ENCODE measurements at places on chromosomes 12 and 14.

DNA sequence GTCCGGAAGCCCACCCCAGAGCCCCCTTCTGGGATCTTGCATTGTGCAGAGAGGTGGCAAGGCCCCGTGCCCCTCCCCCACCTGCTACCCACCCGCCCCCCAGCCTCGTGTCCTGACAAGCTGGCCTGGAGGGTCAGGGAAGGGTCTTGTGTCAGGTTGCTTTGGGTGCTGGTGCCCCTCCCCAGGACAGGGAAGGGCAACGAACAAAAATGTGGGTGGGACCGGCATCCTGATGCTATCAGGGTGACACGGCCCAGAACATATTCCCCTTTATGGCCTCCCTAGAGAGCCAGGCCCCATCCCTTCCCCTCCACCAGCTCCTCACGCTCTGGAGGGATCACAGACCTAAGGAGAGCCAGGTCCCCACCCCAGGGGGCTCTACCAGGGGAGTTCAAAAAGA is 38.7 kb upstream of the TMEM179 start:
- no peak for DNase-seq

DNA sequence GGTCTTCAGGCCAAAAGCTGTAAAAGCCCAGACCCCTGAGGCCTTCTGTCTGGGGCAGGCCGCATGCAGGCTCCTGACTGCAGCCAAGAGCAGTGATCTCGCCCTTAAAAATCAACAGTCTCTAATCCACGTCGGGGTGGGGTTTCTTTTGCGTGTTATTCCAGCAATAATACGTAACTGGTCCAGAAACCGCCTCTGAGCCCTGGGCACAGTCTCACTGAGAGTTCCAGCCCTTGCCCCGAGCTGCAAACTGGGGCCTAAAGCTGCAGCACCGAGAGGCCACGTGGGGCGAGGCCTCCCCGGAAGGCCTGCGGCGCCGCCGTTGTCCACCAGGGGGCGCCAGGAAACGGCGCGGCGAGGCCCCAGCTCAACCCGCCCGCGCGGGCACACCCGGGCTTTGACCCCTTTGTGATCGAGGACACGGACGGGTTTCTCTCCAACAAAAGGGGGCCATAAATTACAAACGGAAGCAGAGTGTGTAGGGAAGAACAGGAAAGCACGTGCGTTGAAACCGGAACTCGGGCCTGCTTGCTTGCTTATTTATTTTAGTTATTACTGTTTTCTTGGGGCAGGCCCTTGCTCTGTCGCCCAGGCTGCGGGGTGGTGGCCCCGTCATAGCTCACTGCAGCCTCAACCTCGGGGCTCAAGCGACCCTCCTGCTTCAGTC is 87.2 kb downstream of the NINJ2 start:
- DNase-seq: peak; percentile 87

GRCh38 chr14:89339579-89339978 is 77.5 kb downstream of the FOXN3 start:
- DNase-seq: no peak

DNA sequence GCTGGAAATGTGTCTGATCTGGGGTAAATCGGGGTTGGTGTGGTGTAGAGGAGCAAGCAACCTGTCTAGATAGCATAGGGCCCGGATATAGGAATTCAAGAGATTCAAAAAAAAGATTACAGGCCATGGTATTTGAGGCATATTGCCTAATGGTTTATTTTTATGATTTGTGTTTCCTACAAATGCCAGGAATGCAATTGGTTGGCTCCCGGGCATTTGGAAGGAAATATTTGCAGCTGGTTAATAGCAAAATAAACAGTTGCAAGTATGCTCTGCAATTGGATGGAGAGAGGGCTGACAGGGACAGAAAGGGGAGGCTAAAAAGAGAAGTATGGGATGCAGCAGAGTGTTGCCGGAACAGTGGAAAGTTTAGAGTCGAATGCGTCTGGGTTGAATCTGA is 315.6 kb upstream of the ATP2B1 start:
- no peak for DNase-seq

DNA sequence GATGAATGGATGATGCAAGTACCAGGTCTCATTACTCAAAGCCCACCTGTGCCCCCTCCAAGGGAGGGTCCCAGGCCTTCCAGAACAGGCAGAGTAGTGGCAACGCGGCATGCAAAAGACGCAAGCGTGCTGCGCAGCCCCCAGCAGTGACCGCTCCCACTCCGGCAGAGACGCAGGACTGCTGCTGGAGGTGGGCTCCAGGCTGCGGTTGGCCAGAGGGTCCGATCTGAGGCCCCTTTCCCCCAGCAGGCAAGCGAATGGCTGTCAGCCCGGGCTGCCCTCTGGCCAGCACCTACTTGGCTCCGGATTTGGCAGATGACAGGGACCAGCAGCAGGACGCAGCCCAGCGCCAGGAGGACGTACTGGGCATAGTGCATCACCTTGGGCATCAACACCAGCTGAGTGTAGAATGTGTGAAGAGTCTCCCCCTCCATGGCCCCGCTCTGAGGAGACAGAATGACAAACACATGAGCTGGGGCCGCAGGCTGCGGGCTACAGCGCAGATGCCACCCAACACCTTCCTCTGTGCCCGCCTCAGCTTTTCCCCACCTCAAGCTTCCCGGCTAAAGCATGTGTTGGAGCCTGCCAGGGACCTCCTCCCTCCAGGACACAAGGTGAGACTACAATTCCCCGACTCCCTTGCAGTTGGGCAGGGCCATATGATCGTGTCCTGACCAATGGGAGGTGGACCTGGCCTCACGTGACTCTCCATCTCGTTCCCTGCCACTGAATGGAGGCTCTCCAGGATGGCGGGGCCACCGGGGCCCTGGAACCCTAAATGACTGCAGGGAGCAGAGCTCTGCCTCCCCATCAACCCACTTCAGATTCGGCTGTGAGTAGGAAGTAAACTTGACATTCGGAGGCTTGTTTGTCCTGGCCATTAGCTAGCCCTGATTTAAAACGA is 77.4 kb downstream of the SCARB1 start:
- no peak for DNase-seq

- DNase-seq: no peak
Measured at GRCh38 chr12:89305373-89305772, 46.9 kb downstream of the DUSP6 start.

- no peak for DNase-seq
Measured at GRCh38 chr14:51333901-51334521, 94.0 kb downstream of the TMX1 start.

DNA sequence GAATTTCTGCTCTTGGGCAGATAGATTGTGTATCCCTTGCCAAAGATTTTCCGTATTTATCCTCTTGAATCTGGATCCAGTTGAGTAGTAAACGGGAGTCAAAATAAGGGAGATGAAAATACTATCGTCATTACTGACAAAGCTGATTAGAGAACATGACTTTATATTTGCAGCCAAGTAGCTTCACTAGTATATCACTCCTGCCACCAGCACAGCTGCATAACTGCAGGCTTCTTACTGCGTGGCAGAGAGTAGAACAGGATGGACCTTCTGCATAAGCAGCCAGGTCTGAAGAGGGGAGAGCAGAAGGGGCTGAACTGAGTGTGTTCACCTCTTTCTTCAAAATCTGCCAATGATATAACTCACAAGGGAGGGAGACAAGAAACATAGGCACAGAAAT is 283.7 kb downstream of the FBXL14 start:
- DNase-seq: no peak

GRCh38 chr12:68505970-68506369 is 104.7 kb upstream of the RAP1B start:
- DNase-seq: no peak

- no peak for DNase-seq
Measured at GRCh38 chr12:94831081-94831751, 172.3 kb downstream of the NDUFA12 start.

- DNase-seq: no peak
Measured at GRCh38 chr12:87439990-87440827, 589.0 kb downstream of the C12orf50 start.
